CD4-positive, alpha-beta T cell treated with Interleukin-15 for 1 hour (primary cell): ENCODE measurements at places on chromosomes 2 and 18.

DNA sequence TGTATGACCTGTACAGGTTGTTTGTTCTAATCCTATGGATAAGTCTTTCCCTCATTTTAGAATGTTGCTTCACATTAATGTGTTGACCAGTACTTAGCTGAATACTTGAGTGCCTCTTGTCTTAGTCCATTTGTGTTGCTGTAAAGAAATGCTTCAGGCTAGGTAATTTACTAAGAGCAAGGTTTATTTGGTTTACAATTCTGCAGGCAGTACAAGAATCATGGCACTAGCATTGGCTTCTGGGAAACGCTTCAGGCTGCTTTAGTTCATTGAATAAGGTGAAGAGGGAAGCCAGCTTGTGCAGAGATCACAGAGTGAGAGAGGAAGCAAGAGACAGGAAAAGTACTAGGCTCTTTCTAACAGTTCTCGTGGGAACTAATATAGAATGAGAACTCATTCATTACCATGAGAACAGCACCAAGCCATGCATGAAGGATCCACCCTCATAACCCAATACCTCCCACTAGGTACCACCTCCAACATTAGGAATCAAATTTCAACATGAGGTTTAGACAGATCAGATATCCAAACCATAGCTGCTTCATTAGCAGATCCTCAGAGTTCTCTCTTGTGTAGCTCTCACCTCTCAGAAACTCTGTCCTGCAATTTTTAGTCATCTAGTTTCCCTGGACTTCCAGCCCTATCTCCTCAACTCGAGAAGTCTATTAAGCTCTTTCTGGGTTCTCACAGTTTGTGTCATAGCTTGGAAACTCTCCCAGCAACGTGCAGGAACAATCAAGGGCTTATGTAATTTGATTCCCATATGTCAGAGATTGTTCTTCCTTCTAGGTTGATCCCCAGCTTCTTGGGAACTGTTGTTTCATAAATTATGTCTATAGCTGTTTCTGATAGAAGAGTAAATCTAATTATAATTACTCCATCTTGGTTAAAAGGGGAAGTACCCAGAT lies 2082.3 kb upstream of the CELF4 start:
- DNase-seq = no peak

DNA sequence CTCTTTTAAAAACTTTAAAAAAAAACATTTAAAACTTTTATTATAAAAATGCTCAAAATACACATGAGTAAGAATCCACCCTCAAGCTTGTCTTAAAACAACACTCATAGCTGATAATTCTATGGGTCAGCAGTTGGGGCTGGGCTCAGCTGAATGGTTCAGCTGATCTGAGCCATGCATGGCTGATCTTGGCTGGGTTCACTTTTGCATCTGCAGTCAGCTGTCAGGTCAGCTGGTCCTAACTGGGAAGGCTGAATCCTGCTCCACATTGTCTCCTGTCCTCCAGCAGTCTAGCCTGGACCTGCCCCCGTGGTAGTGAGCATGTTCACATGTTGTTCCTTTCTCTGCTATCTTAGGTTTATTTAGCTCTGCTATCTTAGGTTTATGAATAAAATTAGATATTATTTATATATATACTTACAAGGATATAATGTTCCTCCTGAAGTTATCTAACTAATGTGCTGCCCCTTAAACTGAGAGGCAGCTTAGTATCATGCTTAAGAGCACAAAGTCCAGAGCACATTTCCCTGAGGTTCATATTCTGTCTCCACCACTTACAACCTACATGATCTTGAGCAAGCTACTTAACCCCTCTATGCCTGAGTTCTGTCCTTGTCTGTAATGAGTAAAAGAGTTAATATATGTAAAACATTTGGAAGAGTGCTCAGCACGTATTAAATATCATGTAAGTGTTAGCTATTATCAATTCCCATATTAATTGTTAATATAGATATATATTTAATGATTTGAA lies 309.4 kb downstream of the PTPRM start:
- no peak for DNase-seq

GRCh38 chr2:235052514-235053354 lies 100.9 kb downstream of the SH3BP4 start:
- DNase-seq = no peak

DNA sequence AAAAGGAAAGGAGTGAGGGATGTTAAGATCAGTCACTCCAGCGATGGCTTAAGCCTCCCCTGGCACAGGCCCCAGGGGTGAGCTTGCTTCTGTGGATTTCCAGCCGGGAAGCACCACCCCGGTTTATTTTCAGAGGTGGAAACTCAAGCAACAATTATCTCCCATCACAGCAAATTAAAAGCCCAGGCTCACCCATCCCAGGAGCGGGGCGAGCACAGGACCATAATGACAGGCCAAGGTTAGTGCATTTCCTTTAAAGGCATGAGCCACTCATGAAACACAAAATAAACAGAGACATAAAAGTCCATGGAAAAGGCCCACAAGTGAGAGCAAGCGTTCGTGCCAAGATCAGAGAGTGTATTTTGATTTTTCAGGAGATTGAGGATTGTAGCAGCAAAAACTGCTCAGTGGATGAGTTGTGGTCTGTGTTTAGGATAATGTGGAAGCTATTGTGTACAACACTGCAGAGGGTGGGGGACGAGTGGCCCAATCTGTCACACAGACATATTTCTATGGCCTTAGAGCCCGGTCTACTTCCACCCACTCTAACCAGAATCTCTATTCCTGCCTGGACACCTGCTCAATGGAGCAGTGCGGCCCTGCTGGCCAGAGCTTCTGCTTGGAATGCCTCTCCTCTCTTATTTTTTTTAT lies 111.4 kb upstream of the CDC42EP3 start:
- no peak for DNase-seq

DNA sequence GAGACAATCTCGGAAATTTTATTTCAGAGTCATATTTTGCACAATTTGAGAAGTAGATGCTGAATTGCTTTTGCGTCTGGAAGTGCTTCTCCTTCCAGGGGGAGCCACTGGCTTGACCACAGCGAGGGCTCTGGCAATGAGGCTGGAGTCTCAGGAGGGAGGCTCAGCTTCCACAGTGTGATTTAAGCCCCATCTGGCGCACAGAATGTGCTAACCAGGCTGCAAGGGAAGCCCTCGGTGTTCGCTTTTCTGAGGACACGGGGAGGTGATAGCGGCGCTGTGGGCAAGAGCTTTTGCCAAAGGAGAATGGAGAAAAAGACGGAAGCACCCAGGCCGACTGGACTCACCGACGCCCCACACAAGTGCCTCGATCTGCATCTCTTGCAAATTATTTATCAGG lies 52.4 kb downstream of the ADI1 start:
- DNase-seq = no peak

DNA sequence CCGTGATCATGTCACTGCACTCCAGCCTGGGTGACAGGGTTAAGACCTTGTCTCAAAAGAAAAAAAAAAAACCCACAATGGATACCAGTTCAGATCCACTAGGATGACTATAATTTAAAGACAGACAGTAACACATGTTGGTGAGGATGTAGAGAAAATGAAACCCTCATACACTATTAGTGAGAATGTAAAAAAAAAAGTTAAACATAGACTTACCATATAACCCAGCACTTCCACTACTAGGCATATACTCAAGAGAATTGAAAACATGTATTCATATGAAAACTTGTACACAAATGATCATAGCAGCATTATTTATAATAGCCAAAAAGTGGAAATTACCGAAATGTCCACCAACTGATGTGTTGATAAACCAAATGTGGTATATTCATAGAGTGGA lies 48.7 kb downstream of the KIF3C start:
- no peak for DNase-seq

- peak; percentile 24 for DNase-seq
Measured at GRCh38 chr2:231342061-231342711, 53.3 kb upstream of the B3GNT7 start.

DNA sequence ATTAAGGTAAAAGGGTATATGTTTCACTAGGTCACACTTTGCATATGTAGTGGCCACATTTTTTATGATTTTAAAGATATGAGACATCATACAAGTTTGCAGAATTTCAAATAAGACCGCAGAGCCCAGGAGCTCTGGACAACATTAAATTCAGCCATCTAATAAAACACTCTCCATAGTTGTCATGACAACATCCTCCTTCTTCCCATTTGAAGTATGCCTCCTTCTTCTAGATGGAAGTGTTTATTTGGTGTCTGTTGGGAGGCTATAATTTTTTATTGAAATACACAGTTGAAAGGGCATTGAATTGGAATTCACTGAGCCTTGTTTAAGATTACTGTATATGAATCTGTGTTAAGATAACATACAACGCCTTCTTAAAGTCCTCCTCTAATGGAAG lies 467.3 kb downstream of the CMPK2 start:
- DNase-seq = no peak
